Calu3 (cell line): ENCODE measurements at places on chromosomes 1 and 21.
A peak's percentile ranks its signal among the peaks of the same experiment; 100 is the strongest.

DNA sequence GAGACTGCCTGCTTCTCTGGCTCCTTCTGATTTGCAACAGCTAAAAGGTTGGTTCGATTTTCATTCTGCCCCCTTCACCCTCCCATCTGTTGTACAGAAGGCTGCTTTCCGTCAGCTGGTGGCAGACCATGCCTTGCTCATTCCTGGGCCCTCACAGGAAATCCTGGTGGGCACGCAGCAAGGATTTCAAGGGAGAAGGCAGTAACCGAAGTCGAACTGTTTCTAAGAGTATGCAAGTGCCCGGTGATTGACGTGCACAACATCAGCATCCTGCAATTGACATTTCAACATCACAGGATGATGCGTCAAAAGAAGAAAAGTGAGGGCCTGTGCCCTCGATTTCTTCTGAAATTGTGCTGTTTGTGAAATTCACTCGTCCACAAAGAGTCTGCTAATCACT lies 83.8 kb downstream of the PLPP3 start:
- DNase-seq, result no peak

DNA sequence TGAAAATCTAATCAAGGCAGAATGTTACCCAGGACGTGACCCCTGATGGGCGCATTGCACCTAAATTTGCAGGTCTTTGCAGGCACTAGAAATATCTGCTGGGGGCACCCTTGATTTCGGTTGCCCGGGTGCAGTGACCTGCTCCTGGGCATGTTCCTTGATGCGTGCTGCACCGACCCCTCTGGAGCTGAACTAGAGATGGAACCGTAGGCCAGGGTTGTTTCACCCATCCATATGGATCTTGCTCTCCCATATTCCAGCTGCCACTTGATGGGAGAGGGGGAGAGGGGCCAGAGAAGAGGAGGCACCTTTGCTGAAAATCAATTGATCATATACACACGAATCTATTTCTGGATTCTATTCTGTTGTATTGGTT lies 8.4 kb upstream of the COL18A1 start:
- DNase-seq, result no peak

- no peak for DNase-seq
Observed at GRCh38 chr1:7410156-7410555, 360.9 kb upstream of the VAMP3 start.

DNA sequence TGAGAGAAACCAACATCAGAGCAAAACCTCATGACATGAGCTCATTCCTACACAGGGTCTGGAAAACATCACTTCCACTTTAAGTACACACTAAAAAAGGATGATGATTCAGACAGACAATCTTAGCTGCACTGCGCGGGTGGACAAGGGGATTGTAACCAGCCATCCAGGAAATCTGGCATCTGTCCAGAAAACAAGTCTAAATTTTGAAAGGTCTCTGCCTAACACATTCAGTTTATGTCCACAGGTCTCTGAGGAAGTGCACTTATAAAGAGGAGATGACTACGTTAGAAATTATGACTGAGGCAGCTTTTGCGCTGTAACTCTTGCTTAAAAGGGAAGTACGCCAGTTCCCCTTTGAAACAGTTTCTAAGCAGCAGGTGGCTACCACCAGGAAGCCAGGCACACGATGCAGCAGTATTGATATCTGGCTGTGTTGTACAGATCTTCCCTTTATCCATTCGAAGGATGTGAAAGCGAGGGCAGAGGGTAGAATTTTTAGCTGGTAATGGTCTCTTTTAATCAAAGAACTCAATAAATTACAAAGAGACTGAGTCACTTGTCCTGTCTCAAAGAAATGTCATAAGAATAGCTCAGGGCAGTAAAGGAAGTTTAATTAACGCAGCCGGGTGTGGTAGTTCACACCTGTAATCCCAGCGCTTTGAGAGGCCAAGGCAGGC lies 128.0 kb downstream of the SETD4 start:
- no peak for DNase-seq

DNA sequence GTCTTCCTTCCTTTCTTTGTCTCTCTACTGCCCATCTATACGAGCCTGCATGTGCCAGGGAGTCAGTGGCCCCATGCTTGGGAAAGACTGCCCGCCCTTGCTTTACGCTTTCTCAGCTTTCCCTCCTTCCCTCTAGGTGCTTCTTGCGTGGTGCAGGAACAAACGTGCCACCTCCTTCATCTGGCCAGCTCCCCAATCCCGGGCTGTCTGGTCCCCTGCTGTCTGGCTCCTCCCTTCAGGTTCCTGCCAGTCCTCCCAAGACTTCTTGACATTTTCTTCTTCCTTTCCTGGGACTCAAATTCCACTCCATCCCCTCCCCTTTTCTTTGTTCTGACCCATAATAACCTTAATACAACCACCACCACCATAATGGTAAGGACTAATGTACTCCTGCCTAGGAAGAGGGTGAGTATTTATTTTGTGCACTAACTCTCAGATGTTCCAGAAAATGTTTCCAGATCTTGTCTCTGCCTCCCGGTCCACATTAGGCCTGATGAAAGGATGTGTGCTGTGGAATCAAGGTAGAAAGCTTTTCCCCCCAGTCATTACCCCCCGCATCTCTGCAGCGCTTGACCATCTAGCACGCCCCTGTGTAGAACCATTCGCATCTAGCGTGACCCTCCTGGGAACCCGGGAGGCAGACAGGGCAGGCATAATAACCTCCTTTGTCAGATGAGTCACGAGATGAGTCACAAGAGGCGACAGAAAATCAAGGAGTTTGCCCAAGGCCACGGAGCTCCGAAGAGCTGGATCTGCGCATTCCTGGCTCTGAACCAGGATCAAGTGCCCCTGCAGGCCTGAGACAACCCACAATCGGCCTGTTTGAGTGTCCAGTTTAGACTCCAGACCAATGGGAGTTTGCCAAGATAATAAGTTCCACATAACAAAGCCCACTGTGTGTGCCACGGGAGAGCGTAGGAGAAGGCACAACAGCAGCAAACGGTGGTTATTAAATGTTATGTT lies 60.1 kb upstream of the NEK2 start:
- DNase-seq, result peak; percentile 90

GRCh38 chr1:214857716-214858115 lies 224.8 kb upstream of the KCNK2 start:
- no peak for DNase-seq

GRCh38 chr1:86938450-86938849 lies 24.0 kb downstream of the HS2ST1 start:
- peak; percentile 30 for DNase-seq

- no peak for DNase-seq
Observed at GRCh38 chr1:11479375-11479979, 522 bp downstream of the DISP3 start.

GRCh38 chr1:39642796-39643195 lies 3.4 kb upstream of the HEYL start:
- no peak for DNase-seq

- DNase-seq, result no peak
Observed at GRCh38 chr1:75058424-75058823, 75.8 kb upstream of the LHX8 start.

GRCh38 chr1:23854568-23854967 lies 13.5 kb downstream of the FUCA1 start:
- DNase-seq, result peak; percentile 4

DNA sequence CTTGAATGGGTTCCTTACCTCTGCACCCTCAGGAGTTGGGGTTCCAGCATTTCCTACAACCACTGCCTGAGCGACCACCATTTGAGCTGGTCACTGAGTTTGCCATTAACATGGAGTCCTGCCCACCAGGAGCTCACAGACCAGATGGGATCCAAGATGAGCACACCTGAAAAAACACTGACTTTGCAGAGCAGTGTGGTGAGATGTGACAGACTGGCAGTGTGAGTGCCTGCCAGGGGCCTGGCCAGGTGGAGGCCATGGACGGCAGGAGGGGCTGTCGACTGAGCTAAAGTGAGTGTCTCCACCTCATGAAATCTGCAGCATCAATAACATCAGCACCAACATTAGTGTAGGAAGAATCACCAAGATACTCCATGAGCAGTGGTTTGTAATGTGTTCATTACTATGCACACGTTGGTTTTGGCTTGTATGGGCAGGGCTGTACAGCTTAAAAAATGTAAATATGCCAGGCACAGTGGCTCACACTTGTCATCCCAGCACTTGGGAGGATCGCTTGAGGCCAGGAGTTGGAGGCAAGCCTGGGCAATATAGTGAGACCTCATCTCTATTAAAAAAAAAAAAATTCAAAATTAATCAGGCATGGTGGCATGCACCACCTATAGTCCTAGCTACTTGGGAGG lies 12.2 kb upstream of the MIXL1 start:
- DNase-seq, result no peak

GRCh38 chr1:99851850-99852454 lies 1.8 kb downstream of the AGL start:
- no peak for DNase-seq

DNA sequence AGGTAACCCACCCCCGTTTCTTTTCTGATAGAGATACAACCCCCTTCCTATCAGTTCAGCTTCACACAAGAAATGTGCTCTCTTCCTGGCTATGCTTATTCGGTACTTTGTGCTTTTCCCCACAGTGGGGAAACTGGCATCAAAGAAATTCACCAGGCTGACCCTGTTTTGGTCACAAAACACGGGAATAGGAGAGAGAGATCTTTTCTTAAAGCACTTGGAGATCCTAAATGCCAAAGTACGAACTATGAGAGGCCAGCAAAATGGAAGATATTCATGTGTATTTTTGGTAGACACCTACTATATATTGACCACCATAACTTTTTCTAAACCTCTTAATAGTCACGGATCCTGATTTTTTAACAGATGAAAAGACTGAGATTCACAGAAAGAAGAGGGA lies 30.0 kb downstream of the SLC30A10 start:
- DNase-seq, result no peak

DNA sequence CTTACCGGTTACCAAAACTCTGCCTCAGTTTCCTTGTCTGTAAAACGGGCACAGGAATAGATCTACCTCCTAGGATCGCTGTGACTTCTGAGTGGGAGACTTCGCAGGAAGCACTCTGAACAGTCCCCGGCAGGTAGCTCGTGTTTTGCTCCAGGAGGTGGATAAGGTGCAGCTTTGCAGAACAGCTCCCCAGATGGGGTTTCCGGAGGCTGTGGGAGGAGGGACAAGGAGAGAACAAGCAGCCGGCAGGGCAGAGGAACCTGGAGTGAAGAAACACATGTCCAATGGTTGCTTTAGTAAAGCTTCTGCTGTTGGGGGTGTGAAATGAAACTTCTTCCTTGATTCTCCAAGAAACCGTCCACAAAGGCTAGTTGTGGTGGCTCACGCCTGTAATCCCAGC lies 95.5 kb upstream of the TARDBP start:
- no peak for DNase-seq

DNA sequence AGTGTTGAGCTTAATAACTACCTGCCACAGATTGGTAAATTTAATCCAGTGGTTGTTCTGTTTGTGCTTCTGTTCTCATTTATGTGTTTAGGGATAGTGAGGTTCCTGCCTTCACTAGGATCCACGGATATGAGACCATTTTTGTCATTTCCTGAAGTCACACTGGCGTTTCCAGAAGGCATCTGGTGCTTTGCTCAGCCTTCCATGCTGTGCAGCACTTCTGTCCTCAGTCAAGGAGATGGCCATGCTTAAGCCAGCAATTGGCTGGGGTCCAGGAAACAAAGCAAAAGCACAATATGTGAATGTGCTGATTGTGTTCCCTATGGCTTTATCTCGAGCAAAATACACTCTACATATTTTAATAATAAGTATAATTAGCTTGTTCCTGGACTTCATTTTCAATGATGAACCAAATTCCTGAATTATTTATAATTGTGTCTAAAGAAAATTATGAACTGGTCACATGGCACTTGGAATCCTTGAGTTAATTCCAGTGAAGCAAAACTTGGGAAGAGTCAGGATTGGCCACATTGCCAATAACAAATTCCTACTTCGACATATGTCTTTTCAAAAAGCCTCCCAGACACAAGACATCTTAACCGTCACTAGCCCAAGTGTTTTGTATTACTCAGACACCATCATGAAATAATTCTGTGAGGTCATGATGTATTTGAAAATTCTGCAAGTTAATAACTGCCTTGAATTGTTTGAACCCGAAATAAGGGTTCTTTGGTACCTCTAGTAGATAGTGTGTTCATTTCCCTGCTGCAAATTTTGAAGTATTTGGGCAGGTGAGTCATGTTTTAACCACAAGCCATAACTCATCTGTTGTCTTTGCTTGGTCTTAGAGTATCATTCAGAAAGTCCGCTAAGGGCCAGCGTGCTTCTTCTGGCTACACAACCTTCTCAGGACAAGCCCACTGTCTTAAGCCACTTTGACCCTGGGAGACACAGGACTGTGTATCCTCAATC lies 412.4 kb downstream of the DISC1 start:
- DNase-seq, result no peak

GRCh38 chr1:201264072-201264471 lies 19.2 kb upstream of the PKP1 start:
- no peak for DNase-seq

GRCh38 chr1:167095368-167095767 lies 1.5 kb downstream of the STYXL2 start:
- peak; percentile 37 for DNase-seq

DNA sequence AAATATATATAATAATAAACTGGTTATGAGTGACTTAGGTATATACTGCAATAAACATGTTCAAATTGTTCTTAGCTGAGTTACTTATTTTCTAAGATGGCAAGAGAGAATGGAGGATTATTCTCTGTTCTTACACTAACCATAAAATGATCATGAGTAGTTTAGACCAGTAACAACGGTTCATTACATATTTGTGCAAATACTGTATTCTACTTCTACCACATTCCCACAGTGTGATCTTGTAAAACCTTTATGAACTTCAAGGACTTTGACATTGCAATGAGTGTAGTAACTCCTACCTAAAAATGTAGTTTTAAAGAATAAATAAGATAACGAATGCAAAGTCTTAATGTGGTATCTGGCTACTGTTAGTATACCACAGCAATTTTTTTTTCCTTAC lies 353.7 kb upstream of the NCAM2 start:
- no peak for DNase-seq

- DNase-seq, result no peak
Observed at GRCh38 chr1:3889936-3890335, 10.1 kb downstream of the C1orf174 start.

GRCh38 chr1:222706815-222707214 lies 5.5 kb downstream of the AIDA start:
- no peak for DNase-seq

GRCh38 chr1:184915463-184916090 lies 58.7 kb downstream of the NIBAN1 start:
- DNase-seq, result no peak

DNA sequence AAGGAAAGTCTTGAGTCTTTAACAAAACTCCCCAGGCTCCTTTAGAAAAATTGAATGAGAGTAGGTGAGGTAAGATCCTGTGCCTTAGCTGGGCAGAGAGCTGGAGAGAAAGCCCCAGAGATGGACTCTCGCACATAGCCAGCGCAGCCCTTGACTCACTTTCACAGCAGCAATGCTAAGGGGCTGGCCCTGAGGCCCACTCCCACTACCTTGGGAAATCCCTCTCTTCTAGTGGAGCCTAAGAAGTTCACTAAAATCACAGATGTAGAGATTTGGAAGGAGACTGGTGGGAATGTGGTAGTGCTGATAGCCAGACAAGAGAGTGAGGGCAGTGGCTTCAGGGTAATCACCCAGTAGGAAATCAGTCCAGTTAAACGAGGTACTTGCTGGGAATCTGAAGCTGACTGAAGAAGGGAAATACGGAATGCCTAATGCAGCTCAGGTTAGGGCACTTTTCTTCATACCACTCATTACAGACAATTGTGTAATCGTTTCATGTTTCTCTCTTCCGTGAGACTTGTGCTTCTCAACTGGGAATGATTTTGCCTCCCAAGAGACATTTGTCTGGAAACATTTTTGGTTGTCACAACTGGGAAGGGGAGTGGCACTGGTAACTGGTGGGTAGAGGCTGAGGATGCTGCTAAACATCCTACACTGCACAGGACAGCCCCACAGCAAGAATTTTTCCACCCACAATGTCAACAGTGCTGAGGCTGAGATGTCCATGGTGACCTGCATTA lies 42.4 kb upstream of the LRRC8C start:
- no peak for DNase-seq

- DNase-seq, result no peak
Observed at GRCh38 chr1:170604889-170605288, 59.0 kb upstream of the PRRX1 start.
